ENCODE measurements at places on chromosomes 1 and 21.

DNA sequence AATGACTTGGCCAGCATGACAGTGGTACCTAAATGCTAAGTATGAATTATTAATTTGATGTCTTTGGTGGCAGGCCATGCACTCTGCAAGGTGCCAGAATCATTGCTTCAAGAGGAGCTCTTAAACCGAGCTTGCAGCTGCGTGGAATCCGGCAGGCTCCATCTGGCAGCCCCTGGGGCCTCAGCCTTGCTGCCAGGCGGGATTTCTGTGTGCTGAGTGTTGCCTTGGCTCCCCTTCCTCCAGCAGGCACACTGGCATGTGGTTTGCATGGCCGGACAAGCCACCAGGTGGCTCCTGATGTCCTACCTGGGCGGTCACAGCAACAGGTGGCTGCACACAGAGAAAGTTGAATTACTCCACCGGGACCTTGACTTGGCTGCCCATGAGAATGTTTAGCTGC, 155.4 kb downstream of the URB2 start:
- DNase-seq: no peak

DNA sequence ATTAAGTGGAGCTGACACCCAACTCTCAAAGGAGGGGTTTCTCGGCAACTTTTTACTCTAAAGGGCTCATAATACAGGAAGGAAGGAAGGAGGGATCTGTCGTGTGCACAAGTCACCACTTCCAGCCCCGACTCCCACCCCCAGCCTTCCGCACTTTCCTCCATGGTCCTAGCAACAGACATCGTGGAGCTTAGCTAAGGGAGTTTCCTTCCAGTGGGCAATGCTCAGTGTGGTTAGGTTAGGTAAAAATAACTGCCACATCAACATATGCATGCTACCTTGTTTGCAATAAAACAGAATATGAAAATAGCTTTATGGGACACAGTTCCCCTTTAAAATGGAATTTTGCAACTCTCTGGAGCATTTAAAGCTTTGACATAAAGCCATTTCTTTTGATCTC, 35.2 kb downstream of the KANK4 start:
- no peak for DNase-seq

DNA sequence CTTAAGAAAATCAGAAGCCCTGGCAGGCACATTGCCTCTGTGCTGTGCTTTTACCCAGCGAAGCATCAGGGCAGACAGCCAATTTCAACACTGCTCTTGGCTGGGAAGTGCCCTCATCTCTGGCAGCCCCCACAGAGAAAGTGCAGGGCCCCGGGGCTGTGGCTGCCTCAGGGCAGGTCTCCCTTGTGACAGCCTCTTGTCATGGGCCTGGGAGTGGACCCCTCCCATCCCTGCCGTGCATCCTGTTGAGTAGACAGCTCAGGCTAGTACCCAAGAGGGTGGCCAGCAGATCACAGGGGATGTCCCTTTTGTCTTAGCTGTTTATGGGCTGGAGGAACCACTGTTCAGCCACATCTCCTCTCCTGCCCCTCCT, 23.3 kb downstream of the TTC34 start:
- DNase-seq: no peak

DNA sequence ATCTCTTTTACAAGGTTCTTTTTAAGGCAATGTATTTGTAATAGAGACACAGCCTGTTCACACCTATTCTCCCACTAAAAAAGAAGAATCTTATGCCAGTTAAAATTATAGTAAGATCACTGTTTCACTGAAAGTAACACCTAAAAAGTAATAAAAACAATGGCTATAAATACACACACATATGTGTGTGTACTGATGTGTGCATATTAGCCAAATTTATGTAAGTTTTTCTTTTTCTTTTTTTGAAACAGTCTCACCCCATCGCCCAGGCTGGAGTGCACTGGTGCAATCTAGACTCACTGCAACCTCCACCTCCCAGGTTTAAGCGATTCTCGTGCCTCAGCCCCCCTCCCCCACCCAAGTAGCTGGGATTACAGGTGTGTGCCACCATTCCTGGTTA, 56.8 kb upstream of the SLC30A10 start:
- no peak for DNase-seq

GRCh38 chr1:218785928-218786327, 387.8 kb upstream of the LYPLAL1 start:
- DNase-seq: no peak

DNA sequence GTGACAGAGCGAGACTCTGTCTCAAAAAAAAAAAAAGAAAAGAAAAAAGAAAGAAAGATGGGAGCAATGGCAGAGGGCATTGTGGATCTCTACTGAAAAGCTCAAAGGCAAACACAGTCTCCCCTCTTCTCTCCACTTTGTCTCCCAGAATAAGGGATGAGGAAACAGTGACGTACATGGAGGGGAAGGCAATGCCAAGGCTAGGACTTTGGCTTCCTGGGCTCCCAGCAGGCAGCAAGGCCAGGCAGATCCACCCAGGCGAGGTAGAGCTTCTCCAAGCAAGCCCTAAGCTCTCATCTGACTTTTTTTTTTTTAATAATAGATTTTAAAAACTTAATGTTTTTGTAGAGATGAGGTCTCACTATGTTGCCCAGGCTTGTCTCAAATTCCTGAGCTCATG, 4.6 kb downstream of the ARHGEF2 start:
- DNase-seq: no peak

- no peak for DNase-seq
Observed at GRCh38 chr1:230701895-230702768, 11.8 kb downstream of the AGT start.

DNA sequence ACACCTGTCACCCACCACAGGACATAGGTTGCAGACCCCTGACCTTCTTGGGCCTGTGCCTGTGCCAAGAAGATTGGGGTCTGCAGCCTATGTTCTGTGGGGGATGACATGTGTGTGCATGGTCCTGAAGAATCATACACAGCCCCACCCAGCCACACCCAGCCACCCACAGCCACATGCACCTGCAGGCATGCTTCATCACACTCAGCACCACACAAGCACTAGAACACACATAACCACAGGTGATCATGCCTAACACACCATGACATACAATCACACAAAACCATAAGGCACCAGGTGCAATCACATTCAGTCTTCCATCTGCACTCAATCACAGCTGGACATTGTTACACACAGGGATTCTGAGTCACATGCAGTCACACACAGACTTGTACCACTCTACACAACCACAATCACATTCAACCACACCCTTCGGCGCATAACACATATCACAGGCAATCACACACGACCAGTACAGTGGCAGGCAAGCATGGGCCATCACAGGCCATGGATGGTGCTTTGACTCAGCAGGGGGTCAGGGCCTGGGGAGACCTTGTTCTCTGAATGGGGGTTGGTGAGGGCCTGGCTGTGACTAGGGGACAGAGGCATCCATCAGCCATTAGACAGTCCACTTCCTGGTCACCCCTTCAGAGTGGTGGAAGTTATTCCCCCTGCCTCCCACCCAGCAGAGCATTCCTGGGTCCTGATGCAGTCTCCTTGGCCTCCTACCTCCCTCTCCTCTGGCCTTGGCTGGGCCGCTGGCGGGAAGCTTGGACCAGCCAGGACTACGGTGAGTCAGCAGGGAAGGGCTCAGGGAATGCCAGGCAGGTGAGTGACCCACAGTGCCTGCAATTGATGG, 44.3 kb upstream of the EPS8L3 start:
- DNase-seq: no peak

- DNase-seq: no peak
Observed at GRCh38 chr1:246428542-246429308, 78.4 kb downstream of the SMYD3 start.

DNA sequence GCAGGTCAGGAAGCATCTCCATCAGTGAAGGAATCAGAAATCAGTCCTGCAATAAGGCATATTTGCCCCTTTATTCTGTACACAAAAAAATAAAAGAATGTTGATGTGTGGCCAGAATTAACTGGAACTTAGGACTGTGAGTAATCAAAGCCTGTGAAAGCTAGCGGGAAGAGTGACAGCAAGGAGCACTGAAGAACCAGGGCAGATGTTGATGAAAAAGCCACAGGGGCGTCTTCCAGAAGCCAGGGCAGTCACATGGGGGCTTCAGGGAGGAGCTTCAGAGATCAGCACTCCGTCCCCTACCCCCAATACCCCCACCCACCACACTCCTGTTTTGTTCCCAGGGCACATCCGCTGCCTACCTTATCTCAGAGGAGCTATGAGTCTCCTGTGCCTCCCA, 502.8 kb downstream of the AJAP1 start:
- DNase-seq: no peak

DNA sequence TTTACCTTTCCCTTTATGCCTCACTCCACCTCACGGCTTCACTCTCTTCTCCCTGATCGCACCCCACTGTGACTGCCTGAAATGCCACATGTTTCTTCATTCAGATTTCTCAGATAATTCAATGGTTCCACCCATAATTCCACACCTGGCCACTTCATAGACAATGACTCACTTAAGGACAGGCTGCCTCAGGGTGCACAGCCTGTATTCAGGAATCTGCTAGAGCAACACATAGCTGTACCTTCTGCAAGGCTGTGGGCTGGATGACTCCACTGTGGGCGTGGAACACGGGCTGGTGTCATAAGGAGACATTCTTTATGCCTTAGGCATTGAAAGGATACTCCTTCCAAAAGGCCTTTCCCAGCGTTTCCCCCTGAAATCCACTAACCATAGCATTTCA, 36.1 kb downstream of the L1TD1 start:
- no peak for DNase-seq

DNA sequence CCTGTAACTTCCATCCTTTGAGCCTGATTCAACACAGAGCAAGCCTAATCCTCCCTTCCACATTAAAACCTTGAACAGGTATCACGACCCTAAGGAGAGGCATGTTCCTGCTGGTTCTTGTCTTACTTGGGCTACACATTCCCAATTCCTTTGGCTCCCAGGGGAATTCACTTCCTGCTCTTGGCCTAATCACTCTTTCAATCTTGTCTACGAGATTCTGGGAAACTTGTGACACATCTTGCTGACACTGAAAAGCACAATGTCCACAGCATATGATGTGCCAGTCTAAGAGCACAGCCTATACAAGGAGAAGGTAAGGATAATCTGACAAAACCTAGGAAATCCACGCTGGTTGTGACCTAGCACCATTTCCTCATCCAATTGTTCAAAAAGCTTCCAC, 163.9 kb downstream of the GABPA start:
- no peak for DNase-seq

GRCh38 chr1:87464022-87464490, 135.4 kb downstream of the LMO4 start:
- DNase-seq: no peak

DNA sequence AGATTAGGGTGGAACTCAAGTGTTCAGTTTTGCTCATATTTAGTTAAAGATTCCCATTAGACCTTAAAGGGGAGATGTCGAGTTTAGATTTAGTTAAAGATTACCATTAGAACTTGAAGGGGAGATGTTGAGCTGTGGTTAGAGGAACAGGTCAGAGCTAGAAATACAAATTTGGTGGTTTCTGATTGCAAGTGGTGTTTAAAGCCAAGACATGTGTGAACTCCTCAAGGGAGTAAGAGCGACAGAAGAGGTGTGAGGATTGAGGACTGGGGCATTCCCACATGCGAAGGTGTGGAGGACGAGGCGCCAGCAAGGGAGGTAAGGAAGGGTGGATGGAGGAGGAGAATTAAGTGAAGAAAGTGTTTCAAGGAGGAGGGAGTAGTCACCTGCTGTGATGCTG, 168.6 kb downstream of the IER5 start:
- DNase-seq: no peak

- DNase-seq: no peak
Observed at GRCh38 chr1:172185996-172186395, 234.5 kb upstream of the C1orf105 start.

GRCh38 chr1:32013386-32014198, at the start of gene KHDRBS1:
KHDRBS1 (plus strand) TSS chr1:32013868; CDS start chr1:32013996, 128 bp downstream.
- DNase-seq: peak; percentile 99

DNA sequence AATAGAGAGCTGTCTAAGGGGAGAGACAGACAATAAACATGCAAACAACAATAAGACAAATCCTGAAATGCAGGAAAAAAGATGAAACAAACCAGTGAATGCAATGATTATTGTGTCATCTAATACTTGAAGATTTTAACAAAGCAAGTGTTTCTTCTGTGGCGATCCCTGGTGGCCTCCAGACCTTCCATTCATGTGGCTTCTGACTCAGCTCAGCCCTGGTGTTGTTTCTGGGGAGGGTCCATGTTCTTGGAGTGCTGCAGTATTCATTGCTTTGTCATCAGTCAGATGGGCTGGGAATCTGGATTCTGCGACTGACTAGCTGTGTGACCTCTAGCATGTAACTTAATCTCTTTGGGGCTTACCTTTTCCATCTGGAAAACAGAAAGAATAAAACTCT, 1.5 kb upstream of the C2CD4D start:
- no peak for DNase-seq

DNA sequence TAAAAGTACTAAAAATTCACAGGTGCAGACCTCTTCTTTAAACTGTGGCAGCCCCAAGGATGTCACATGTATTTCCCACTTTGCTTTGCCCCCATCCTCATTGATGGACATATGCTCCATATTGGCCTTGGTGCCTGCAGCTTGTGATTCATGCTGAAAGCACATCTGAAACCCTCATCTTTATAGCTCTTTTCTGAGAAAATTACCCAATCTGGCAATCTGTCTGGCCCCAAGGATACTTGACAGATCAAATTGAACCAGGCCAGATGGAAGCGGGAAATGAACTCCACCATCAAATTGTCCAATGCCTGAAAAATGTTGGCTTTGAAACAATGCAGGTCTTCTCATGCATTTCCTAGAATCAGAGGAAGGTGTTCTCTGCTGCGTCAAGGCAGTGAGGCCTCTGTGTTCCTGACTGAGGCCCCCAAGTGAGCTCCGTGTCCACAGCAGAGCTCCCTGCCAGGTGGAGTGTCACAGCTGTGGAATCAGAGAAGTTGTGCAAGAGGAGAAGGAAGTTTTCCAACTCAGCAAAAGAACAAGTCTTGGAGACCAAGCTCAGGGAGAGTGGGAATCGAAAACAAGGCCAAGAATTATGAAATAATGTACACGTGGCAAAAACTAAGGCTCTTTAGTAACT, 323.7 kb downstream of the PLPP3 start:
- DNase-seq: no peak

DNA sequence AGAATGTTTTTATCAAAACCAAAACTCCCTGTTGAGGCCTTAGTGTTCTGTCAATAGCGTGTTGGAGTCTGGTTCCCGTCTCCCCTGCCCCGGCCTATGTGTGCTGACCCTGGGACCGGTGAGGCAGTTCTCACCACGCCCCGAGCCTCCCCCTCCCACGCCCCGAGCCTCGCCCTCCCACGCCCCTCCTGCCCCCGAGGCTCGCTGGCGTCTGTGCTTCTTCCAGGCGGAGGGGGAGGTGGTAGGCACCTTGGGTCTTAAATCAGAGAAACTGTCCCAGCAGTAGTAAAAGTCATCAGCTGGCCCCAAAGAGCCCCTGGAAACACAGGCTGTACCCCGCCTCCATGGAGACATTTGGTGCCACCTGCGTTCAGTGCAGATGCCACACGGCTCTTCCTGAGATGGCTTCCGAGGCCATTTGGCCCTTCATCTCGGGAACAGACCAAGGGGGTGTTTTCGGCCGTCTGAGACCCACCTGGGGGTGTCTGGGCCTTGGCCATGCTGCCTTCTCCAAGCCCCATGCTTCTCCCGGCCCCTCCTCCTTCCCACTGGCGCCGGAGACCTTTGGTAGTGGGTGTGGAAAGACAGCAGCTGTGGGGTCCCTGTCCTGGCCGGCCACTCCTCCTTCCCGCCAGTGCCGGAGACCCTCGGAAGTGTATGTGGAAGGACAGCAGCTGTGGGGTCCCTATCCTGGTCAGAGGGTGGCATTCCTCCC, 44.7 kb downstream of the SKI start:
- DNase-seq: no peak

- no peak for DNase-seq
Observed at GRCh38 chr1:2322065-2322571, 69.2 kb downstream of the MORN1 start.

GRCh38 chr1:93042187-93043056, 36.7 kb upstream of the MTF2 start:
- no peak for DNase-seq

Measured in stimulated activated naive B cell treated with anti-CD40 and anti-IgM and Interleukin-4, amounts not matched to agents 10 μg/mL and 1 μg/mL and 100 μg/mL, for 72 hours (primary cell).